T-helper 2 cell treated with Interferon-gamma antibody and Interleukin-4, amounts not matched to agents 5 μg/mL and 100 μg/mL, for 36 hours (primary cell): ENCODE measurements at places on chromosomes 13 and 19.

DNA sequence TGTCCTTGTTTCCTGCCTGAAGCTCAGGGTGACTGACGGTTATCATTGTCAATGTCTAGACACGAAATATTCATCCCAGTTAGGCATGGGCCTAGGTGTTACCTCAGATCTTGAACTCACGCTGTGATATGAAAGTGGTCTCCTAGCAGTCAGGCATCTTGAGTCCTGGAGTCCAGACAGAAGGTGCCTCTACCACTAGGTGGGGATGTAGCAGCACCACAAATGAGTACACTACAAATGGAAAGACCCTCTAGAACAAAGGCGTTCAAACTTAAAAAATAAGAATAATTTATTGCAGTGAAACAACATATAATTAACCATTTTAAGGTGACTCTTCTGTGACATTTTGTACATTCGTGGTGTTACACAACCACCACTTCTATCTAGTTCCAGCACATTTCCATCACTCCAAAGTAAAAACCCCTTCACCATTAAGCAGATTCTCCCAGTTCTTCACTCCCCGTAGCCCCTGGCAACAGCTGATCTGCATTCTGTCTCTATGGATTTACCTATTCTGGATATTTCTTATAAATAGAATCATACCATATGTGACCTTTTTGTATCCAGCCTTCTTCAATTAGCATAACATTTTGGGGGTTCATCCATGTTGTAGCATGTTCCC lies 11.9 kb upstream of the FRY start:
- DNase-seq = no peak

DNA sequence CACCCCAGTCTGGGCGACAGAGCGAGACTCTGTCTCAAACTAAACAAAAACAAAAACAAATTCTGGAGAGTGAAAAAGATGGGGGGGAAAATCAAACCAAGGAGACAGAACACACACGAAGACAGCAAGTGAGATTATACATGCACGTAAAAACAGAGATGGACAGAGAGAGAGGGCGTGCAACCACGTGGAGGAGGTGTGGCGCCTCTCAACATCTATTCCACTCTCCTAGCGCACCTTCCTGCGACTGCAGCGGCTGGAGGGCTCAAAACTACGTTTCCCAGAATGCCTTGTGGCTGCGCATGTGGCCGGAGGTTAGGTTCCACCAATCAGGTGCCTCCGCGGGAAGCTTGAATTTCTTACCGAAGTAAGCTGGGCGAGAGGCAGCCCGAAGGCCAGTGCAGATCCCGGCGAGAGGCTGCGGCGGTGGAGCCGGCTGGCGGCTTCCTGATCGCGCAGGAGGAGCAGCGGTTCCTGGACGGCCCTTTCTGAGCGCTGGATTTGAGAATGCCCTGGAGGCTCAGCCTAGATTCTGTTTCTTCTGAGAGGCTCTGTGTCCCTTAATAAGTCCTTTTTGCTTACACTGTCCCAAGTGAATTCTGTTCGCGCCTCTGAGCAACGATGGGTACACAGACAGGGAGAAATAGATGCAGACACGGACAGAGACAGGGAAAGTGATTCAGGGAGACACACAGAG lies 13.1 kb upstream of the NANOS2 start:
- peak; percentile 87 for DNase-seq

GRCh38 chr13:29476046-29476445 lies 119.4 kb downstream of the SLC7A1 start:
- no peak for DNase-seq

DNA sequence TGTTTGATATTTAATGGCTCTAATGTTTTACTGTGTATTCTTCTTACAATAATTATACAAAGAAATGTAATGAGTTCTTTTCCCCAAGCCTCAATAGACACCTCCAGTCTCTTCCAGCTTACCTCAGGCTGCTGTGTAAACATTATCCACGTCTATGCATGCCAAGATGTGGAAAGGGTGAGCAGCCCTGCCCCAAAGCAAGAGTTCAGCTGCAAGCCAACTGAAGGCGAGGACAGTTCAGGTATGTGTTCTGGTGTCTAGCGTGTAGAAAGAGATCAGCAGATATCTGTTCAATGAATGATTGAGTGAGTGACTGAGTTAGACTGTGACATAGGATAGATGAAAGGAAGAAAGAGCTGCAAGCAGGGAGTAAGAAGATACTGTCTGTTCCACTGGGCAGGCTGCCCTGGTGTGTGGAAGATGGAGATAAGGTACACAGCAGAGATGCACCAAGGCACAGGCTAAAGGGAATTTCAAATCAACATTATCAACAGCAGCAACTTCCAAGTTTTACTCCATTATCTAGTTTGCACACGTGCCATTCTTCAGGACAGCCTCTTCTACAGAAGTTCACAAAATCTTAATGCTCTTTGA lies 66.0 kb downstream of the LATS2 start:
- DNase-seq = no peak

GRCh38 chr13:111937777-111938311 lies 129.1 kb upstream of the SOX1 start:
- no peak for DNase-seq
